Mucosa of descending colon (tissue), 3 donors: ENCODE measurements at places on chromosomes 1 and 21. TPM values are rescaled to one million over a fixed set of nuclear protein-coding genes. Genes with fewer than 3 reads are reported as not detected.

The MRPS21 gene
- 50.2 TPM for total RNA-seq

The USP33 gene
- total RNA-seq: 60.6 TPM

- no peak for DNase-seq
These were observed 1.1 kb downstream of the KCND3 start for GRCh38 chr1:111988377-111988742.

GRCh38 chr1:57494530-57495079 is 70.7 kb upstream of the DAB1 start:
- no peak for DNase-seq

GRCh38 chr1:61202854-61203598 is 120.7 kb downstream of the NFIA start:
- no peak for DNase-seq

GRCh38 chr1:156623946-156624813 is 5.0 kb downstream of the HAPLN2 start:
- DNase-seq: peak; percentile 64
